ELR (cell line): ENCODE measurements at places on chromosomes 12 and 14.

GRCh38 chr12:123939716-123940626 is 32.7 kb downstream of the CCDC92 start:
- DNase-seq: no peak

GRCh38 chr14:38629412-38629811 is 373.5 kb upstream of the CLEC14A start:
- DNase-seq: no peak

- DNase-seq: peak; percentile 26
Observed at GRCh38 chr14:39322807-39323206, 89.1 kb downstream of the MIA2 start.

- DNase-seq: peak; percentile 10
Observed at GRCh38 chr12:92675092-92675865, 27.5 kb upstream of the PLEKHG7 start.

DNA sequence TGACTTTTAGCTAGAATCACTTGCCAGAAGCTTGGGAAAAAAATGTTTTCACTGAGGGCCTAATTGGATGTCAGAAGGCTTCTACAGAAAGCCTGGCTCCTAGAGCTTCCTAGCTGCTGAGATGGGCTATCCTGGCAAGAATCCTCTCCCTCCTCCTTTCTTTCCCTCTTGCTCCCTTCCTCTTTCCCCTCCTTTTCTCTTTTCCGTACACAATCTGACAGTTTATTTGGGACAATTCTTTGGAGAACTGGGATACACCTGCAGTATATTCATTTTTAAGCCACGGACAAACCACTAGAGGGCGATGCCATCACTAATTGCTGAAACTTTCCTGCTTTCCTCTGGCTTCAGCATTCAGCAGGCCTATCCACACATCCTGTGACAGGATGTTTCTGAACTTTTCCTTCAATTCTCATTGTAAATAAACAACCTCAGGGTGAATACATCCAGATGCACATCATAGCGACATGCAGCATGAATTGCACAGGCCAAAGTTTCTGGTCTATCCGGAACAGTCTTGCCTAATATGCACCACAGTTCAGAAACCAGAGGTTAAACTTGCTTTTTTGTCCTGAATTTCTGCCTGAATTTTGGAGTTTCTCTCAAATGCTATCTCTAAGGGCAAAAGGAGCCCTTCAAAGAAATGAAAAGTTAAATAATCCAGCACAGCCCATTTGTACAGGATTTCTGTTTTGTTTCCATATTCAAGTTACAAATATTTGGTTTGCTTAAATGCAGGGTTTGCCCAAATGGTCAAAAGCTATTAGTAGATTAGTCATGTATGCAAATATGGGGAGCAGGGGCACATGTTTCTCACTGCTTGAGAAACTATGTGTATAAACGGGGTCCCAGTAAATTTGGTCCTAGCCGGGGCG is 142.8 kb downstream of the PAWR start:
- peak; percentile 85 for DNase-seq
